ELF-1 (cell line): ENCODE measurements at places on chromosomes 16 and 17.
A peak's percentile ranks its signal among the peaks of the same experiment; 100 is the strongest.

GRCh38 chr17:34245351-34245905 lies 9.7 kb upstream of the CCL2 start:
- no peak for DNase-seq

DNA sequence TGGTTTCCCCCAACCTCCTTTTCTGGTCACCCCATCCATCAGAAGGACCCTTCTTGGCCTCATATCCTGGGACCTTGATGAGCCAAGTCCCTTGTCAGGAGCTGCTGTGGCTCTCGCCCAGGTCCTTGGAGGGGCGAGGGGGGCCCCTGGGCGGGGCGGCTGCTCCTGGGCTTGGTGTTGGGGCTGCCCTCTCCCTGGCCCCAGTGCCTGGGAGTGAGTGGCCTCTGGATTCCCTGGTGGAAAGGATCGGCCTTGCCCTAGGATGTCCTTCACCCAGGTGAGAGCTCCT lies 6.2 kb upstream of the NOTUM start:
- DNase-seq: no peak

GRCh38 chr17:29731589-29731929 lies 108.8 kb upstream of the CORO6 start:
- no peak for DNase-seq

DNA sequence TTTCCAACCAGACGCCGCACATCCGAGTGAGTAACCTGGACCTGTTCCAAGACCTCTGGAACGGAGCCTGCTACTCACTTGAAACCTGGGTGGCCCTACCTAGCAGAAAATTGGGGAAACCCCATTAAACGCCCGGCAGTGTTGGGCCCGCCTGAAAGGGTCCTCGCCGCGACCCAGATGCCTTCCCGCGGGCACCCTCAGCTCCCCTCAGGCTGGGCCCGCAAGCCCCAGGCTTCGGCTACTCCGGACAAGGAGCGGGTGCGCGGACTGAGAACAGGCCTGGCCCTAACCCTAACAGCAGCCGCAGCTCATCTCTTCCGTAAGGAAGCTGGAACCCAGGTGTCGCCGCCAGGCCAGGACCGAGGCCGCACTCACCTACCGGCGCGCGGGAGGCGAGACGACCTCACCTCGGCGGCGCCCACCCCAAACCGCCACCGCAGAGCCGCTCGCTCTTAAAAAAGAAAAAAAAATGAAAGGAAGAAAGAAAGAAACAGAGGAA lies 344 bp downstream of the PSME3IP1 start:
- no peak for DNase-seq

GRCh38 chr16:78444-79150 lies 572 bp downstream of the MPG start:
- no peak for DNase-seq

DNA sequence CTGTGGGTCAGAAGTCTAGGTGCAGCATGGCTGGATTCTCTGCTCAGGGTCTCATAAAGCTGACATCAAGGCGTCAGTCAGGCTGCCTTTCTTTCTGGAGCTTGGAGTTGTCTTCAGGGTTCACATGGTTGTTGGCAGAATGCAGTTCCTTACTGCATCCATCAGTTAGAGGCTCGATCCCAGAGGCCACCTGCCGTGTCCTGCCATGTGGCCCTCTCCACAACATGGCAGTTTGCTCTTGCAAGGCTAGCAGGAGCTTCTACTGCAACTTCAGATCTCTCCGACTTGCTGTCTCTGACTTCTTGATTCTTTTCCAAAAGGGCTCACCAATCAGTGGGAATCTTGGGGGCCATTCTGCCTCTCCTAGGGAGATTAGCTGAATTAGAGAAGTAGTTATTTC lies 11.9 kb downstream of the PITPNC1 start:
- no peak for DNase-seq

DNA sequence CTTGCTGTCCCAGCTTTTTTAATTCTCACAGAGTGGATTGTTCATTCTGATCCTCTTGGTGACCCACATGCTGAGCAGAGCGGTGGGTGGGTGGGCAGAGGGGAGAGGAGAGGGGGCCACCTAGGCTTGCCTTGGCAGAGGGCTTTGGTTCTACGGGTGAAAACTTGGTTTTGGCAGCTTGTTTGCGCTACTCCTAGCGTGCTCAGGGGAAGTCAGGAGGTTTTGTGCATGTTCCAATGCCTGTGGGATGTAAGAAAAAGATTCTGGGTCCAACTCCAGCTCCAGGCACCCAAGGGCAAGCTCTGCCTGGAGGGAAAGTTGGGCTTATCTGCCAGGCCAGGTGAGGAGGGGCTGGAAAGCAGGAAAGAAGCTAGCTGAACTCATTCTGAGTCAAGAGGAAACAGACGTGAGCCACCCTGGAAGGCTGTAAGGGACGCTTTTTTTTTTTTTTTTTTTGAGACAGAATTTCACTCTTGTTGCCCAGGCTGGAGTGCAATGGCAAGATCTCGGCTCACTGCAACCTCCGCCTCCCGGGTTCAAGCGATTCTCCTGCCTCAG lies 169.1 kb downstream of the WSCD1 start:
- DNase-seq: no peak

DNA sequence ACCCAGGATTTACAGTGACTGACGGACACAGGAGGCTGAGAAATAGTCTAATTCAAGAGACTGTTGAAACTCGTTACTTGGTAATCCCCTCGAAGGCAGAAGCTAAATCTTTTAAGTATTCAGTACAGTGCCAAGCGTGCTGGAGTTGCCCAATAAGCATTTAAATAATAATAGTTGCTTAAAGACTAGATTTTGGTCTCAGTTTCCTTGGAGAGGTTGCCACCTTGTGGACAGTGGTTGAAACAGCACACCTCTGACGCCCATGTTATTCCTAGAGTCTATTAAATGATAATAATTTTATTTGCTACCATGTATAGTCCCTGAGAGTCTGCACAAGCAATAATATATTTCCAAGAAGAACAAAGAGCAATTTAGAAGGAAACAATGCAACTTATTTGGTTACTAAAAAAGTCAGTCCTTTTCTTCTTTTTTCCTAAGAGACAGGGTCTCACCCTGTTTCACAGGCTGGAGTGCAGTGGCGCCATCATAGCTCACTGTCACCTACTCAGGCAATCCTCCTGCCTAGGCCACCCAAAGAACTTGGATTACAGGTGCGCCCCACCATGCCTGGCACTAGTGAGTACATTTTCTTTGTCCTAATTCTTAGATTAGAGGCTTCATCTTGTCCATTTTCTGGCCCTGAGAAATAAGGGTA lies 138.0 kb upstream of the NUDT7 start:
- peak; percentile 51 for DNase-seq

- DNase-seq: peak; percentile 71
Measured at GRCh38 chr16:65318590-65319257, 196.9 kb upstream of the CDH11 start.

DNA sequence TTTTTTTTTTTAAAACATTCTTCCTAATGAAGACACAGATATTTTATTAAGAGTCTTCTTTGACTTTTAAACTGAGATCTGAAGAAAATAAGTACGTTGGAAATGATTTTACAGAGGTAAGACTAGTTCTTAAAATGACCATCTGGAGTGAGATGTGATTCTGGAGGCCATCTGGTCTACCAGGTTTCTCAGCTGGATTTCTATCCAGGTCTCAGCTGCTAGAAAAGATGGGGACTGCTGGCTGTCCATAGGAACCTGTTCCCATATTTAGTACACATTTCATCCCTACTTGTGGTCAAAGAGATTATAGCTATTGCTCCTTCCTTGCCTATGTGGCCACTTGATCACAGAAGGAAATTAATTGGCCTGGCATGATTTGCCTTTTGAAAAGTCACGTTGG lies 12.2 kb downstream of the PMFBP1 start:
- DNase-seq: no peak

DNA sequence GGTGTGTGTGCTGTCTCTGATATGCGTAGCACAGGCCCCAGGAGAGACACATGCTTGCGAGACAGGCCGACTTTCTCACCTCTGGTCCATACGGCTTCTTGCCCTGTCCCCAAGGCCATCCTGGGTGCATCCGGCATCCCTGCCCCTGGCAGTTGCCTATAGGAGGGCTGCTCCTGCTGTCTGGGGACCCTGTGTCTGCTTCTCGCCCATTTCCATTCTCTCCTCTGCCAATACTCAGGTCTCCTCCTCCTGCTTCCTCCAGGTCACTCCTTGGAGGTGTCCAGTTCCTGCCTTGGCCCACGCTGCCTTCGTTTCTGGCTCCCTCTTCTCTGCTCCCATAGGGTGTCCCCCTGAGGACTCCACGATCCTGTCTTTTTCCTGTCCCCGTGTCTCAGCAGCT lies 89.0 kb downstream of the DNAH17 start:
- DNase-seq: no peak

- DNase-seq: no peak
Measured at GRCh38 chr17:7246779-7247178, 4.5 kb upstream of the GABARAP start.

- no peak for DNase-seq
Measured at GRCh38 chr16:48535831-48536613, 74.0 kb downstream of the N4BP1 start.

DNA sequence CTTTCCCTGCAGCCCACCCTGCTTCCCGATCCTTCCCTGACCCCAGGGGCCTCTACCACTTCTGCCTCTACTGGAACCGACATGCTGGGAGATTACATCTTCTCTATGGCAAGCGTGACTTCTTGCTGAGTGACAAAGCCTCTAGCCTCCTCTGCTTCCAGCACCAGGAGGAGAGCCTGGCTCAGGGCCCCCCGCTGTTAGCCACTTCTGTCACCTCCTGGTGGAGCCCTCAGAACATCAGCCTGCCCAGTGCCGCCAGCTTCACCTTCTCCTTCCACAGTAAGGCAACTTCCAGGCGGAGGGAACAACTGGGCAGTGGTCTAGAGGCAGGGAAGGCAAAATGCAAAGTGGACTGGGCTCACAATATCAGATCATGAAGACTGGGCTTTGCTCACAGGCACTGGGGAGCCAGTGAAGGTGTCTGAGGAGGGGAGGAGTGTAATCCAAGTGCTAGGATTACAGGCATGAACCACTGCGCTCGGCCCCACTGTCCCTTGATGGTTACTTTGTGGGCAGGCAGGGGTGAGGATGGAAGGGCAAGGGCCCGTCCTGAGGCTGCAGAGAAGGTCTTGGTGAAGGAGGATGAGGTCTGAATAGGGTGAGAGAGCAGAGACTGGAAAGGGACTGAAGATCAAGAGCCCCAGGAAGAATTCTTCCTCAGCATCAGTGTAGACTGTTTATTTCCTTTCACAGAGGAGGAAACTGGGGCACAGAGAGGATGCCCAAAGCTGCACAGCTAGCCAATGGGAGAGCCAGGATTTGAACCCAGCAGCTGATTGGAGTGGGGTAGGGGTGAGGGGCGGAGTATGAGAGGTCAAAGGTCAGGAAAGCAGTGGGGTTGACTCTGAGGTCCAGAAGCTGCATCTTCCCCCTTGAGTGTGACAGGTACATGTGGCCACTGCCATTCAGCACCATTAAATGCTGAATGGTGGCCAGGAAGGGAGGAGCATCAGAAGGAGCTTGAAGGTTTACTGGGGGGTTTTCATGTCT lies 16.5 kb upstream of the ADGRG3 start:
- DNase-seq: no peak

GRCh38 chr16:87580855-87581261 lies 21.4 kb upstream of the JPH3 start:
- DNase-seq: peak; percentile 39

GRCh38 chr16:88686062-88686438 lies 257 bp downstream of the SNAI3 start:
- no peak for DNase-seq

DNA sequence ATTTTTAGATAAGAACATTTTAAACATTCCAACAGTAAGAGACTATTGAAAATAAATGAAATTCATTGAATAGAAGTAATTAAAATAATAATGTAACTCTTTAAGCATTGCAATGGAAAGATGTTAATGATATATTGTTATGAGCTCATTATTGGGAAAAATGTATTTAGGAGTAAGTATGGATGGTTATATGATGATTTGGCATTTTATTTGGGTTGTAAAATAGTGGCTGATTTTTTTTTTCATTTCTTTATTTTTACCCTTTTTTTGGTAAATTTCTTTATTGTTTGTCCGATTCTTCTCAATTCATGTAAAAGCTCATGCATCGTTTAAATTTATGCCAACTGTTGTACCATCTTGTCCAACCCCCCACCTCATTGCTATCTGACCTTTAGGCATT lies 539.9 kb downstream of the HS3ST4 start:
- no peak for DNase-seq

- DNase-seq: peak; percentile 44
Measured at GRCh38 chr17:50262001-50262794, 12.1 kb upstream of the TMEM92 start.

GRCh38 chr16:361872-362701 lies 8.3 kb downstream of the MRPL28 start:
- peak; percentile 78 for DNase-seq

- no peak for DNase-seq
Measured at GRCh38 chr16:85635545-85636140, 22.5 kb downstream of the GSE1 start.

DNA sequence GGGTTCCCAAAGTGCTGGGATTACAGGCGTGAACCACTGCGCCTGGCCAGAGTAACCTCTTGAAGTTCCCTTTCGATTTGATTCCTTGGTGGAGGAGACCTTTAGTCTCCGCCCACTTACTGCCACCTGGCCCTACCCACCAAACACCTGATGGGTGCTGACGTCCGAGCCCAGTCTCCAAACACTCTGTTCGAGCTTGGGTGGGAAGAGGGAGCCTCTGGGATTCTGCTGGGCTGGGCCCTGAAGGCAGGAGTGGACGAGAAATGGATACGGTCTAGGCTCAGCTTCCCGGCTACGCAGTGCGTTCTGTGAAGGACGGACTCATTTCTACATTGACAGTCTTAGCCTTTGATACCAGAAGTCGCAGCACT lies 870 bp upstream of the ITGA3 start:
- peak; percentile 60 for DNase-seq

GRCh38 chr16:82185012-82185411 lies 15.0 kb upstream of the MPHOSPH6 start:
- DNase-seq: no peak

- DNase-seq: peak; percentile 98
Measured at GRCh38 chr17:78359997-78360370, at the start of gene SOCS3. SOCS3 (minus strand) TSS chr17:78360077; CDS start chr17:78359095, 982 bp downstream.

DNA sequence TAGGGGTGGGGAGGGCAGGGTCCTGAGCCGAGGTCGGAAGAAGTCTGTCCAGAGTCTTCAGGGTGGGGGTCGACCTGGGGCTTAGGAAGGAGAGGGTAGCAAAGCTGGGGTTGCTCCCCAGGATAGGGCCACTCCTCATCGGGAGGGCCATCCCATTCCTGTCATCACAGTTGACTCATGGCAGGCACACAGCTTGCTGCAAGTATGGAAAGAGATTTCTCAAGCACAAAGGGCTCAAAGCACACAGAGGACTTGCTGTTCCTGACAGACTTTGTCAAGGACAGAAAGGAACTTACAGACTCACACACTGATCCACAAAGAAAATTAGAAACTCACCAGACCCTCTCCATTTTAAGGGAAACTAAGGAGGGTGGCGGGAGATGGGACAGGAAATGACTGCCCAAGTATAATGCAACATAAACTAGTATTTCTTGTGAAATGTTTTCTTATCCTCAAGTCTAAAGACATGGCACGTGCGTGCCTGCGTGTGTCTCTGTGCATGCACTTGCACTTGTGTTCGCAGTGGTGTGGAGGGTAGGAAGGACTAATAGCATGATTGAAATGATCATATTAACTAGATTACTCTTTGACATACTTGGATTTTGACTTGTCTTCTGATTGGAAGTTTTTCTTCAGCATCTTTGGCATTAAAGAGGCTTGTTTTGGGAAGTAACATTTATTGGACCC lies 2.4 kb downstream of the AOC2 start:
- DNase-seq: no peak

GRCh38 chr17:73645050-73645871 lies 1.0 kb upstream of the SDK2 start:
- peak; percentile 75 for DNase-seq
